ENCODE measurements at places on chromosomes 16 and 17. TPM values are rescaled to one million over a fixed set of nuclear protein-coding genes. Genes with fewer than 3 reads are reported as not detected.

Gene PLSCR3
- total RNA-seq = 77.1 TPM

Gene TNK1
- 4.9 TPM for total RNA-seq

Gene PITPNM3
- total RNA-seq = 0.81 TPM

Gene CSH1
- total RNA-seq = not detected

Gene SPNS2
- total RNA-seq = 0.17 TPM

Gene CD300H
- total RNA-seq = not detected

Gene TMEM114
- total RNA-seq = not detected

Gene MPV17L
- 0.34 TPM for total RNA-seq

Gene NPIPB9
- total RNA-seq = 5.3 TPM

Gene TAT
- total RNA-seq = not detected

Gene BICDL2
- total RNA-seq = 0.20 TPM

Gene FOXF1
- not detected for total RNA-seq

Gene ARHGAP23
- total RNA-seq = 0.57 TPM

Gene HCRT
- total RNA-seq = not detected
